ENCODE measurements at places on chromosomes 12 and 14.

DNA sequence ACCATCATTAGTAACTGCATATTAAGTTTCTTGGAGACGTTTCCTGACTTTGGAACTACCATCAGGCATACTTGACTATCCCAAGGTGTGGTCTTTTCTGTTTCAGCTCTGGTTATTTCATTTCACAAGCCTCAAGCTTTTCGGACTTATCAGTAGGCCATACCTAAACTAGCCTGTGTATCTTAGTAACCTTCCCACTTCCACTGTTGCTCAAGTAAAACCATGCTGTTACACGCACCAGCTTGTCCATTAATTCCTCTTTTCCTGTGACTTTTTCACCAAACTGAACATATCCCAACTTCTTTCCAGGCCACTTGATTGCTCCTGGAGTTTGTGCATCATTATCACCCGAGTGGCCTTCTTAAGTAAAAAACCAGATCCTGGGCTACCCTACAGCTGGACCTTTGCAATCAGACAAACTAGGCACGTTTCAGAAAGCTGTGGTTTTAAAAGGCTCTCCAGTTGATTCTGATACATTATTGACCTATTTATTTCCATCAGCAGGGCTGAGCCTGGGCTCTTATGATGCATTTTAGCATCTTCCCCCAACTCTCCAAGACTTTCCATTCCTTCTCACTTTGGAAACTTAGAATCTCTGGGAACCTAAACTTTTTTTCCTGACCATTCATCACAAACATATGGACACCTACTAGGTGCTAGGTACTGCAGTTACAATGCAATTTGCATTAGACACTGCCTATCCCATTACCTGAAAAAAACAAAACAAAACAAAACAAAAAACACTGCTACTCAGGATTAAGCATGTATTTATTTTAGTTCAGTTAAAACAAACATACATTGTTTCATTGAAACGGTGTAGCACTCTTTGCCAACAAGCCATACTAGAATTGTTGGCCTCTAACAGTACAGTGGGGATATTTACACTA is 14.9 kb downstream of the SLC38A2 start:
- DNase-seq, result no peak

GRCh38 chr12:65389436-65389835 is 111.0 kb downstream of the MSRB3 start:
- DNase-seq, result no peak

GRCh38 chr14:36852981-36853691 is 191.5 kb downstream of the PAX9 start:
- DNase-seq, result peak; percentile 22

DNA sequence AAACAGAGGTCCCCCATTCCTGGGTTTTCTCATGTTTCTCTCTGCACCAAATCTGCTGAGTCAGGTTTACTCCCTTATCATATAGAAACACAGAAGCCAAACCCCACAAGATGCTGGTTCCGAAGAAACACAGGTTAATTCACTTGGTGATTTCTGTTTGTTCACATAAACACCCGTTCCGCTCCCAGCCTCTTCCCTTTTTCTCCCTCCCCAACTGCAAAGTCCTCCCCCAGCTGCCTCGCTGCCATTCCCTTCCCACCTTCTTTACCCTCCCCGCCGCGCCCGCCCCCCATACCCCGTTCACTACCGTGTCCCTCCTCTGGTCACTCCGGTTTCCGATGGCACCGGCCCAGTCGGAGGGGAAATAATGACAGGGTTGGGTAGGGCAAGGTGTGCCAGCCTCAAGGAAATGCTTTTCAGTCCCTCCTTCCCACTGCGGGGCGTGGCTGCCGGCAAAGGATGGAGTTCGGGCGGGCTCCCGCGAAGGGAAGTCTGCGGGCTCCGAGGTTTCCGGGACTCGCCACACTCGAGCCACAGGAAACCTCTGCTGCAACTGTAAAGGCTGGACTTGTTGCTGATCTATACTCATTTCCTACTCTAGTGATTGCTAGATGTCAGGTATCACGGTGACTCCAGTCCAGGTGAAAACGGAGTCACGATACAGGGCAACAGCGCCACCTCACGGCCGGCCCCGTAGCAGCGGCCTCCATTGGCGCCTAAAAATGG is at the start of gene STYK1:
STYK1 (minus strand) TSS at position 394 of the 726 bp plus-strand sequence. CDS start 39,434 bp downstream, outside the sequence.
- no peak for DNase-seq

GRCh38 chr14:22448905-22449599 is 140.0 kb downstream of the DAD1 start:
- no peak for DNase-seq
